ENCODE measurements at places on chromosomes 3 and 15.

DNA sequence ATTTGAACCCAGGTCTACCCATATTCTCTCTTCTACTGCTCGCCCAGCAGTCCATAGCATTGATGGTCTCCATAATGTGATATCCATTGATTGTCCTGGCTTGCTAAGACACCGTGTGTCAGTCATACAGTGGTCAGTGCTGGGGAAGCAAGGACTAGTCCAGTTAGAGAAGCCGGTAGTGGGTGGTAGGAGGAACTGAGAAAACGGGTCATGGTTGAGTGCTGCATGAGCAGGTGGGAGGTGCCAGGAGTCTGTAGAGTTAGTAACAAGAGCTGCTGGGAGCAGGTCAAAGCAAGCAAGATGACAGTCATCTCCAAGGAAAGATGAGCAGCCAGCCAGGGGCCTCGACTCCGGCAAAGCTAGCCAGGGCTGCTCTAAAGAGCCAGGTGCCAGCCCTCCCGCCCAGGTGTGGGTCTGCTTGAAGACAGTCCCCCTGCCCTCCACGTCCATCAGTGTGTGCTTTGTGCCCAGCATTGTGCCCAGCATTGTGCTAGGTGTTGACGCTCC, 29.5 kb upstream of the USP3 start:
- DNase-seq: no peak

- DNase-seq: no peak
Measured at GRCh38 chr3:142958707-142959106, 4.8 kb downstream of the PAQR9 start.

- no peak for DNase-seq
Measured at GRCh38 chr3:28951772-28952556, 328.9 kb upstream of the RBMS3 start.

- DNase-seq: no peak
Measured at GRCh38 chr3:72811571-72811970, 36.7 kb downstream of the SHQ1 start.

DNA sequence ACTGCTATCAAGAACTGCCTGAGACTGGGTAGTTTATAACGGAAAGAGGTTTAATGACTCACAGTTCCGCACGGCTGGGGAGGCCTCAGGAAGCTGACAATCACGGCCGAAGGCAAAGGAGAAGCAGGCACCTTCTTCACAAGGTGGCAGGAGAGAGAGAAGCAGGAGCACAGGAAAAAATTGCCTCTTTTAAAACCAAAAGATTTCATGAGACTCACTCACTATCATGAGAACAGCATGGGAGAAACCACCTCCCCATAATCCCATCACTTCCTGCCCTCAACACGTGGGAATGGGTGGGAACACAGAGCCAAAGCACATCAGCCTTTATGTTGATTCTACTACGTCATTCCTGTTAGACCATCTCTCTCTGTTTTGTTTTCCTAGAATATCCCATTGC, 650.9 kb upstream of the SEMA6D start:
- DNase-seq: no peak
